GM12878 (cell line): ENCODE measurements at places on chromosomes 1 and 21.

DNA sequence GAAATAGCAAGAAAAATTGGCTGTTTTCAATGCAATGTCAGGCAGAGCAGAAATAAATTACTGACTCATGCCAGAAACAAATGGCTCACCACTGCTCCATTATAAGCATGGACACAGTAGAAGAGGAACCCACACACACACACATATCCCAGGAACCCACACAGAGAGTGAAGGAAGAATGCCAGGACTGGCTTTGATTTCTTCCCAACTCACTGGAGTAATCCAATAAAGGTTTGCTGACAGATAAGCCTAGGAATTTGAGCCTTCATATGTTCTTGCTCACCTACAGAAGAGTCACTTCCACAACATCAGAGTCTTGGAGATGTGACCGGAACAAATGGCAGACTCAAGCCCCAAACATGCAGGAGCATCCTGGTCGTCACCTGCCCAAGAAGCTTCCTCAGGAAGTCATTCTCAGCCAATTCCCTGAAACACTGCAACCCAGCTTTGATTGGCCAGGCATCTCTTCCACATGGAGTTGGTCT lies 2.2 kb downstream of the SH3BP5L start:
- no peak for DNase-seq

GRCh38 chr1:161840363-161840762 lies 74.2 kb downstream of the ATF6 start:
- DNase-seq, result no peak

DNA sequence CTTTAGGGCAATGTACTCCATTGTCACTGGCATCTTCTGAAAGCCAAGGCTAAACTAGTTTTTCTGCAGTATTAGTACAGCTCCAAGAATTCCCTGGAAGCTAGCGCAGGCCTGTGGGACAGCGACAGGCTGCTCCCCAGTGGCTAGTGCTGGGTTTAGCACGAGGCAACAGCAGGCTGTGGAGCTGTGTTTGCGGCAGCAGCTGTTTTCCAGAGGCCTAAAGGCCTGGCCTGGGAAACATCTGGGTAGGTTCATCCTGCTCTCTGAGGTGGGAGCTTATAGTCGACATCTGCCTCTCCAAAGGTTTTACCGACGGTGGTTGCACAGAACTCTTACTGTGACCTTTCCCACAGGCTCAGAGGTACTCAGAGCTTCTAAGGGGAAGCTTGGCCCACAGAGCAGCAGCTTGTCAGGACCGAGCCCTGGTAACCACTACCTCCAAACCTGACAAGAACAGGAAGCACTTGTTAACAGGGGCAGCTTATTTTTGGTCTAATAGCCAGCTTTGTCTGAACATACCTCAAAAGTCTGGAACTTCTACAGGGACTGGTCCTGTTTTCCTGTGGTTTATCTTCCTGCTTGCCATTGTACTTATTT lies 17.2 kb downstream of the CC2D1B start:
- DNase-seq, result no peak

GRCh38 chr21:41137401-41137800 lies 30.6 kb upstream of the BACE2 start:
- DNase-seq, result no peak

DNA sequence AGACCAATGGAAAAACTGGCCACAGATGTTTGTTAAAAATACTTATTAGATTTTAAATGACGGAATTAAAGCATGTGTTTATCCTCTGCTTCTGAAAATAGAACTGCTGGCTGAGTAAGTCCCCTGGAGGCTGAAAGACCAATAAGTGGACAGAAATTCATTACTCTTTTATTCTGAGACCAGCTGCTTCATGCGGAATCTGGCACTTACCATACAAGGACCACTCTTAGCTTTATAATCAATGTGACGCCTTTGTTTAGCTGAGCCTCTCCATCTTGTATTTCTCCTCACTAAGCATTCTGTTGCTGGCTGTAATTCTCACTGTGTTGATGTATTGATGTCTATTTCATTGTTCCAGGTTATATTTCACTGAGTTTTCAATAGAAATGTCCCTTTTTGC lies 6.3 kb upstream of the EXO1 start:
- DNase-seq, result no peak

DNA sequence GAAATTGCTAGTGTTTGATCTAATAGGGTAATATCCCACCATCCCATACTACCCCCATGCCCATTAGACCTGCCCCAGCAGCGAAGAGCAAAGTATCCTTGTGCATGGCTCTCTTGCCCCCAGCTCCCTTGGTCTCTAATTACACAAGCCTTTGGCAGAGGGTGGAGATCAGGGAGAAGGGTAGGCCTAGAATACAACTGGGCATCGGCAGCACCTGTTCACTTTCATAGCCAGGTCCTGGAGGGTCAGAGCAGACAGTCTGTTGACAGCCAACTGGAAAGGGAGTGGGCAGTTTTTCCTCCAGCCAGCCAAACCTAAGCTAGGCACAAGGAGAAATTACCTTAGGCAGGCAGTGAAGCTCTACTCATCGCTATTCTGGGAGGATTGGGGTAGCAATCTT lies 2.7 kb upstream of the PIGC start:
- DNase-seq, result no peak

GRCh38 chr1:168372861-168373371 lies 92.2 kb downstream of the TBX19 start:
- no peak for DNase-seq

GRCh38 chr1:2237773-2238172 lies 9.7 kb downstream of the SKI start:
- DNase-seq, result no peak

- no peak for DNase-seq
Measured at GRCh38 chr1:54278941-54279422, 79.0 kb downstream of the MRPL37 start.

GRCh38 chr1:25684216-25684965 lies 67.8 kb downstream of the MAN1C1 start:
- no peak for DNase-seq

DNA sequence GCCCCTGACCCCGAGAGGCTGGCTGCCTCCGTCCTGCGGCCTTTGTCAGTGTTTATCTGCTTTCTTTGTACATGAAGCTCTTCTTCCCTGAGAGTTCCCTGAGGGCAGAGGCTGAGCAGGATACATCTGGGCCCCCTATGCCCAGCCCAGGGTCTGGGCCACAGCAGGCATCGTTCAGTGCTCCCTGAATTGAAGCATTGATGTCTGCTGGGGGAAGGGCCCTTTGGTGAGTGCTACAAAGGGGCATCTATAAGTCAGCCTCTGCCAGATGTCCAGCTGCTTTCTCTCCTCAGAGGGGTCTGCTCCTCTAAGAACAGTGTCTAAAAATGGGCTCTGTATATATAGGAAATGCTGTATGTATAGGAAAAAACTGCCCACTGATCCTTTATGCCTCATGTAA lies 2.1 kb downstream of the HEYL start:
- DNase-seq, result no peak

DNA sequence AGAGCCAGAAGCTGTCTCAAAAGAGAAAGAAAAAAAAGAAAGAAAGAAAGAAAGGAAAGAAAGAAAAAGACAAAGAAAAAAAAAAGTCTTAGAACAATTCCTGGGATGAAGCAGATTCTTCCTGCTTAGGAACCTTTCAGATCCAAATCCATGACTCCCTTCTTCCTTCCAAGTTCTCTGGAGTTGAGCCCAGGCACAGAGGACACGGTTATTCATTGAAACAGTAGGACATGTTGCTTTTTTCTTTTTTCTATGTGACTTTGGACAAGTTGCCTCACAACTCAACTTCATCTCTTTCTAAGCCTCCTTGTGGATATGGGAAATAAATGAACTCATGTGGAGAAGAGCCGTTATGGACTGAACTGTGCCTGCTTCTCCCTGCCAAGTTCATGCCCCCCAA lies 14.7 kb upstream of the TNFRSF8 start:
- DNase-seq, result no peak

- no peak for DNase-seq
Measured at GRCh38 chr1:198970916-198971315, 332.1 kb downstream of the PTPRC start.

- DNase-seq, result no peak
Measured at GRCh38 chr1:192488058-192488457, 87.5 kb upstream of the RGS1 start.

- DNase-seq, result no peak
Measured at GRCh38 chr1:187408212-187409004, 579.7 kb downstream of the PLA2G4A start.

GRCh38 chr1:9095818-9096217 lies 26.4 kb upstream of the SLC2A5 start:
- DNase-seq, result no peak

DNA sequence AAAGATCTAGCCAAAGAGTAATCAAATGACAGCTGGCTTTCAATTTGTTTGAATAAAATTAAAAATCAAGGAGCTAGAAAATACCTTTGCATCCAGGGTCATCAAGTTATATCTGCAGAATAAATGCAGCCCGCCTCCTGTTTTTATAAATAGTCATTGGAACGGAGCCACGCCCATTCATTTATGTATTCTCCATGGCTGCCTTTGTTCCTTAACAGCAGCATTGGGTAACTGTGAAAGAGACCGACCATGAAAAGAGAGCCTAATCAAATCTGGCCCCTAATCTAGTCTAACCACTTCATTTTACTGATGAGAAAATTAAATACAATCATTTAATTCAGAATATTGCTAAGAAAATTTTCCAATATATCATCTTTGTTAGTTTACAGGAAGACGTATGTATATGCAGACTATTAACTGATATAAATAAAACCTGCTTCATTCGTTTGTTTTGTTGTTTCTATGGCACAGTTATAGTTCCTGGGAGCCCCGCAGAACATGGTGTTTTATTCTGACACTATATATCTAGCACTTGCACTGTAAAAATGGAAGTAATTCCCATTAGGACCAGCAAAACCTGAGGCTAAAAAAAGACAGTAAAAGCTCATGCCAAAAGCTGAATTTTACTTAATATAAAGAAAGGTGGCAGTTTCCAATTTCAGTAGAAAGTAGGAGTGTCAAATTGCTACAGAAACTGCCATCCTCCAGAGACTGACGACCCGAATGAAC lies 111.8 kb upstream of the PALMD start:
- DNase-seq, result no peak

- DNase-seq, result no peak
Measured at GRCh38 chr1:33872275-33872674, 8.4 kb downstream of the HMGB4 start.

DNA sequence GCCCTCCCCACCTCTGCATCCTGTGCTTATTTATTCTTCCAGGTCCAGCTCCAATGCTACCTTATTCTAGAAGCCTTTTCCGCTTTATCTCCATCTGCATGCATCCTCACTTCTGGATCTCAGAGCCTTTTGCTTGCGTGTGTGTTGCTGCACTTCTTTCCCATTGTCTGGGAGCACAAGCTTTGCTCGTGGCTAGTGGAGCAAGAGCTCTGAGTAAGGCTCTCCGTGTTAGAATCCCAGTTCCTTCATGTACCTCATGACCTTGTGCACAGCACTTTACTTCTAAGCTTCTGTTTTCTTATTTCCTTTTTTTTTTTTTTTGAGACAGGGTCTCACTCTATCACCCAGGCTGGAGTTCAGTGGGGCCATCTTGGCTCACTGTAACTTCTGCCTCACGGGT lies 140.0 kb upstream of the POU3F1 start:
- DNase-seq, result no peak

DNA sequence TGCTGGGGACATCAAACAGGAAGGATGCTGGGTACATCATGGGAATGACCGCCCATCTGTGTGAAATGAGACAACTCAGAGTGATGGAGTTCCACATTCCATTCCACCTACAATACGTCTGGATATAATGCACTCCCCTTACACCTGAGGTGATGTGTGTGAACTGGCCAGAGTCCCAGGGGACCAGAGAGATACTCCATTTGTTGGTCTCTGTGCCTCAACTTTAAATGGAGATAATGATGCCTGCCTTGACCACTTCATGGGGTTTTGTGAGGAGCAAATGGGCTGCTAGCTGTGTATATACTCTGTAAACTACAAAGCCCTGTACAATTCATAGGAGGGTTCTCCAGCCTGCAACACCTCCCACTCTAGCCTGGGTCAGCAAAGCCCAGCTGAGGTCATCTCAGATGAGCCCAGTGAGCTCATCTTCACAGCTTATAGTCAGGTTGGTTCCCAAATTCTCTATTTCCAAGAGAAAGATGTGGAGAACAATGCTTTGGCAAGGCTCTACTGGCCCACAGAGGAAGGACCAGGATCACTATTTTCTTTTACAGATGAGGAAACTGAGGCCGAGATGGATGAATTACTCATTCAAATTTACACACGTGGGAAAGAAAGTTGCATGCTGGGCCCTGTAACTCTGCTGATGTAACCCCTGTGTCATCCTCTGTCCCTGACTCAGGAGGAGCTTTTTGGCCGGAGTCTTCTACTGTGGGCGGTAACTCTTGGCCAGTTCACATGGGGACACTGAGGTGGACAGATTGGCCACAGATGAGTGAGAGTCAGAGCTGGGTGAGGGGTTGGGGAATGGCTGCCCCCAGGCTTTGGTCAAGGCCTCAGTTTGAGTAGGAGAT lies 105.6 kb upstream of the GCLM start:
- DNase-seq, result no peak

GRCh38 chr1:226373376-226373775 lies 34.5 kb downstream of the PARP1 start:
- no peak for DNase-seq

DNA sequence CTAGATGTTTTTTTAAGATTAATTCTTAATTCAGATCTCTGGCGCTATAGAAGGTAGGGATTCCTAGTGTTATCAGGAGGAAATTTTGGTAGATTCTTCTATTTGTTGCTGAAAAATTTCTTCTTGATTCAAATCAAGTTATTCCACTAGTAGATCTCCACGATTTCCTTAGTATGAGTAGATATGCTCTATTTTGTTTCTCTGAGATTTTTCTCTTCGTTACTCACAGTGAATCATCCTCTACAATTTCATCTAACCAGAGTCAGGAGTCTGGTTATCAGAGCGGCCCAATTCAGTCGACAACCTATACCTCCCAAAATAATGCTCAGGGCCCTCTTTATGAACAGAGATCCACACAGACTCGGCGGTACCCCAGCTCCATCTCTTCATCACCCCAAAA lies 18.8 kb upstream of the HAX1 start:
- no peak for DNase-seq

GRCh38 chr1:168673974-168674683 lies 54.9 kb downstream of the DPT start:
- no peak for DNase-seq

- DNase-seq, result no peak
Measured at GRCh38 chr21:33783187-33783979, 132.2 kb downstream of the ATP5PO start.

- DNase-seq, result no peak
Measured at GRCh38 chr1:230696722-230697437, 17.0 kb downstream of the AGT start.

- no peak for DNase-seq
Measured at GRCh38 chr1:6245086-6245868, 1.3 kb downstream of the HES3 start.

DNA sequence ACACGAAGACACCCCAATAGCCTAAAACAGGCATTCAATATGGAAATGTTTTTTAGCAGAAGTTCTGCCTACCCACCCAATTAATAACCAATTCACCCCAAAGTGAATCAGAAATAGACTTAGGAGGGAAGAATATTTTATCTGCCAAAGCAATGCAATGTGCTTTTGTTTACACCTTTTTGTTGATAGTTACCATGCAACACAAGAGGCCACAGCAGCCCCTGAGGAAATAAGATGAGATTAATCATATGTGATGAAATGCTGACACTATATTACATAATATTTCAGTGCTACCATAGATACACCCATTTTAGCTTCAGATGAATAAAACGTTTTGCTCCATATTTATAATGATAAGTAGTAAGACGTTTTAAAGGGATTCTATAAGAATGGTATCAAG lies 60.9 kb upstream of the RGS2 start:
- DNase-seq, result no peak

- no peak for DNase-seq
Measured at GRCh38 chr1:104830534-104830933, 1080.8 kb downstream of the AMY1C start.
